ENCODE measurements at places on chromosomes 12 and 14.

DNA sequence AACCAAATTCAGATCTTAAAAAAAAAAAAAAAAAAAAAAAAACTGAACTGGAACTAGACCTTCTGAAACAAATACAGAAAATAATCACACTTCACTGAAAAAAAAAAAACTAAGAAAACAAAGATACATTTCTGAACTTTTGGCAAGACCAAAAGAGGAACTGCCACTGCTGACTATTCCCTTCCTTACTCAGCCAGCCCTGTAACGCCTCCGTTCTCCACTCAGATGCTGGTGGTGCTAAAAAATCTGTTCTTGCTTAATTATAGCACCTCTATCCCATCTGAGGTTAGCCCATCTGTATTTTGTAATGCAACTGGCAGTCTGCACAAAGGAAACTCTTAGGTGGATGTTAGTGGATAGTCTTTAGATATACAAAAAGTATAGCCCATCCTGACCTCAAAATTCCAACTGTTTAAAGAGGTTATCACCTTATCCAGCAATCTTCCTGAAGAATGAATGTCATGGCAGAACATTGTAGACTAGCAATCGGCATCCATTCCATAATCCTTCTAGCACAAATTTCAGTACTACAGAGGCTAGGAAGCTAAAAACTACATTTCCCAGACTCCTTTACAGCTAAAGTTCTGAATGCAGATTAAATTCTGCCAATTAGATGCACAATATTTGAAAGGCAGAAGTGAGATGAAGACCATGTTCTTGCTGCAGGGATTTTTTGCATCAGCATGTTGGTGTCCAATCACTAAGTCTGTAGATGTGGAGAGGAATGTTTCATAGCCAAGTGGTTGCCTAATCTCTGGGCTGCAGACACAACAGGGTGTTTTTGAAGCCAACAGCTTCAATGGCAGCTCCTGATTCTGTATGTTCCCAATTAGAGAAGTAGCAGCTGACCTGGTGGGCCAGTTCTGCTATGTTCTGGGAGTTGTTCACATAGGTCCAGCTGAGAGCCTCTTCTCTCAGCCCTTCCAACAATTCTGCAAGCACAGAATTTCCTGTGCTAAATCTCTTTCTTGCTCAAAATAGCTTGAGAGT, 5.7 kb downstream of the MAP3K9 start:
- no peak for DNase-seq

DNA sequence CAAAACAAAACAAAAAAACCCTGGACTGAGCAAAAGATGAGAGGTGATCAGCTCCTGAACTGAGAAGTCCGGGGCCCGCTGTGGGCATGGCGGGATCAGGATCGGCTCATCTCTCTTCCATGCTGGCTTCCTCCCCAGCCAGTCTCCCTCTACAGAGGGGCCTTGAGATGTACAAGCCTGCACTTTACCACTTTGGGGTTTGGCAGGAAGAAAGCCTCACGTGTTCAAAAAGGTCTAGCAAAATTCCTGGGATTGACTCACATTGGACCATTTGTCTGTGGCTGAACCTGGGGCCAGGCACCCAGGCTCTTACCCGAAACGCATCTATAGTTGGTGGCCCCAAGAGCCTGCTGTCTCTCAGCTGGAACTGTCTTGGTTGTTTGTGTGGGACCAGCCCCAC, 89.0 kb downstream of the SLC24A4 start:
- DNase-seq: no peak

- DNase-seq: no peak
Observed at GRCh38 chr14:100898935-100899883, 4.3 kb downstream of the RTL1 start.

DNA sequence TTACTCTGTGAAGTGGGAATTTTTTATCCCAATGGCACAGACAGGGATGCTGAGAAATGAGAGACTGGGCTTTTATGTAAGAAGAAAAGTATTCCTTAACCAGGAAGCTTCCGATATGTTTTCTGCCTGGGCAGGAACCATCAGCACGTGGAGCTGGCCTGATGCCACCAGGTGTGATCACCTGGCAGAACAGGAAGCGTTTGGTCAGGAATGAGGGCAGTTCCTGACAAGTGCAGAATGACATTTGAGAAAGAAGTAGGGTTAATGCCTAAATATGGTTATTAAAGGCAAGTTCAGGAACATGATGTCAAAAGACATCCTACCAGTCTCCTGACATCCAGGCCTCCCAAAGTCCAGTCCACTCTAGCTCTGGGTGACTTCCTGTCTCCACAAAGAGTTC, 210.3 kb downstream of the NUAK1 start:
- DNase-seq: no peak

- DNase-seq: no peak
Observed at GRCh38 chr12:107803092-107803491, 28.6 kb downstream of the ASCL4 start.

Data from smooth muscle cell of the brain vasculature (primary cell).